Heart left ventricle (tissue), 16 donors: ENCODE measurements at places on chromosomes 5 and 9. TPM values are rescaled to one million over a fixed set of nuclear protein-coding genes. Genes with fewer than 3 reads are reported as not detected.

DNA sequence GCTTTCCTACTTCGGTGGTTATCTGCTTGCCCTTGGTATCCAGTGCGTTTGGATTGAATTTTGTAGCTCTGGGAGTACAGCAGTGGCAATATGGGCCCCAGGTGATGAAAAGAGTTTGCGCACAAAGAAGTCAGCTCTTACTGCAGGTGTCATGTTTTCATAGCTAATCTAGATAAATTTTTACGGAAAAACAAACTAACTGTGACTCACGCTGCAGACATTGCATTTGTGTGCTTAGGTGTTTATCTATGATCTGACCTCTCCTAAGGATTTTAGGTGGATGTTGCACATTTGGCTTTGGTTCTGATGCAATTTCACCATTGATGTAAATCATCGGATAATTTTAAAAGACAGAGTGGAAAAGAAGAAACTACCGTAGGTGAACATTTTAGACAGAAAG lies 92.1 kb downstream of the VCAN start:
- H3K4me3 ChIP-seq = no peak overlapping the region
- no peaks in the 10 kb centered on the region for H3K27me3 ChIP-seq
- peaks cover 3% of the 10 kb centered on the region for H3K4me1 ChIP-seq
- H3K27ac ChIP-seq = peak overlapping the region; percentile 44

DNA sequence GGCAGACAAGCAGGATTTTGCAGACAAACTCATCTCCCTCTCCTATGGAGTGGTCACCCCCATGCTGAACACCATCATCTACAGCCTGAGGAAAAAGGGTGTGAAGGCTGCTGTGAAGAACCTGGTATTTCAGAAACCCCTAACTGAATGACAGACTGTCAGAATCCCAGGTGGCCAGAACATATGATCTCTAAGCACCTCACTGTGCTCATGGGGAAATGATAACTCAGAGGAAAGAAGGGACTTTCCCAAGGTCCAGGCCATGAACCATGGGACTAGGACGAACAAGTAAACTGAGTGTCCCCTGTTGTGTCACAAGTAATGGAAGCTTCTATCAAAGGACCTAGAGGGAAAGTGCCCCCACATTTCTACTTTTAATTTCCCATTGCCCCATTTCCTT lies 14.7 kb upstream of the RECK start:
- no peak for DNase-seq
- no peak overlapping the region for H3K27ac ChIP-seq
- H3K27me3 ChIP-seq = no peaks in the 10 kb centered on the region
- H3K4me1 ChIP-seq = no peaks in the 10 kb centered on the region

GFI1B gene
- not detected for total RNA-seq

GRCh38 chr9:18438951-18439350 lies 35.0 kb upstream of the ADAMTSL1 start:
- H3K36me3 ChIP-seq = no peaks in the 10 kb centered on the region
- no peak overlapping the region for H3K27ac ChIP-seq
- no peaks in the 10 kb centered on the region for H3K27me3 ChIP-seq

GRCh38 chr5:149581192-149581861 lies at the start of gene ARHGEF37:
Gene ARHGEF37 (plus strand): TSS chr5:149581498. CDS start chr5:149597770, 16,272 bp downstream.
- peak within 1 kb of the TSS; percentile 68 for H3K4me3 ChIP-seq
- H3K27me3 ChIP-seq = no peaks in the 10 kb centered on the region
- H3K27ac ChIP-seq = peak within 1 kb of the TSS; percentile 93
- H3K4me1 ChIP-seq = peaks cover 42% of the 10 kb centered on the region

- DNase-seq = peak; percentile 20
- H3K27me3 ChIP-seq = no peaks in the 10 kb centered on the region
- peak overlapping the region; percentile 8 for H3K27ac ChIP-seq
- peaks cover 4% of the 10 kb centered on the region for H3K4me1 ChIP-seq
- no peak overlapping the region for H3K4me3 ChIP-seq
These were observed 7.7 kb downstream of the AOPEP start for GRCh38 chr9:94734054-94734754.

- no peaks in the 10 kb centered on the region for H3K27me3 ChIP-seq
- no peak overlapping the region for H3K27ac ChIP-seq
- DNase-seq = no peak
- peaks cover 24% of the 10 kb centered on the region for H3K4me1 ChIP-seq
- H3K36me3 ChIP-seq = no peaks in the 10 kb centered on the region
These were observed 21.1 kb downstream of the SRFBP1 start for GRCh38 chr5:121982893-121983285.

ACOT12 gene
- total RNA-seq = not detected

DNA sequence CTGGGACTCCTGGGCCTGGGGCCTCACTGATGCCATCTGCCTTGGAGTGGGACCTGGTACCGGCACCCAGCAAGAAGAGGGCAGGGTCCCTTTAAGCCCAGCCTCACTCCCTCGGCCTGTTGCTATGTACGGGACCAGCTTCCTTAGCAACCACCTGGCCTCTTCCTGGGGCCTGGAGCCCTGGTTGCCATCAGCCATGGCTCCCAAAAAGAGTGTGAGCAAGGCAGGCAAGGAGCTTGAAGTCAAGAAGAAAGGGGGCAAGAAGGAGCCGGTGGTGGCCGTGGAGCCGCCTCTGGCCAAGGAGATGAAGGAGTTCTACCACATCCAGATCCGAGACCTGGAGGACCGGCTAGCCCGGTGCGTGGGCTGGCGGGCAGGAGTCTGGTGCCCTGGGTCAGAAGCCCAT lies at the start of gene CFAP157:
Gene CFAP157, plus strand, starts transcription at position 153 of the 406 bp plus-strand sequence. Its CDS starts 44 bp downstream, at position 197.
- no peaks in the 10 kb centered on the region for H3K36me3 ChIP-seq
- H3K4me1 ChIP-seq = peaks cover 9% of the 10 kb centered on the region
- no peak for DNase-seq
- H3K27me3 ChIP-seq = no peaks in the 10 kb centered on the region
- H3K27ac ChIP-seq = no peak within 1 kb of the TSS

- no peaks in the 10 kb centered on the region for H3K36me3 ChIP-seq
- H3K27me3 ChIP-seq = no peaks in the 10 kb centered on the region
- H3K4me3 ChIP-seq = no peak overlapping the region
These were observed 45.0 kb upstream of the TNC start for GRCh38 chr9:115162946-115163345.

GRCh38 chr5:141155540-141156374 lies 5.9 kb downstream of the PCDHB6 start:
- no peaks in the 10 kb centered on the region for H3K36me3 ChIP-seq
- H3K4me1 ChIP-seq = no peaks in the 10 kb centered on the region
- no peak overlapping the region for H3K4me3 ChIP-seq
- no peak overlapping the region for H3K27ac ChIP-seq

- no peaks in the 10 kb centered on the region for H3K36me3 ChIP-seq
- no peaks in the 10 kb centered on the region for H3K4me1 ChIP-seq
- H3K27ac ChIP-seq = no peak overlapping the region
- peak overlapping the region; percentile 22 for H3K4me3 ChIP-seq
- no peaks in the 10 kb centered on the region for H3K27me3 ChIP-seq
- DNase-seq = no peak
These were observed 207.5 kb downstream of the MELK start for GRCh38 chr9:36780186-36780585.

DNA sequence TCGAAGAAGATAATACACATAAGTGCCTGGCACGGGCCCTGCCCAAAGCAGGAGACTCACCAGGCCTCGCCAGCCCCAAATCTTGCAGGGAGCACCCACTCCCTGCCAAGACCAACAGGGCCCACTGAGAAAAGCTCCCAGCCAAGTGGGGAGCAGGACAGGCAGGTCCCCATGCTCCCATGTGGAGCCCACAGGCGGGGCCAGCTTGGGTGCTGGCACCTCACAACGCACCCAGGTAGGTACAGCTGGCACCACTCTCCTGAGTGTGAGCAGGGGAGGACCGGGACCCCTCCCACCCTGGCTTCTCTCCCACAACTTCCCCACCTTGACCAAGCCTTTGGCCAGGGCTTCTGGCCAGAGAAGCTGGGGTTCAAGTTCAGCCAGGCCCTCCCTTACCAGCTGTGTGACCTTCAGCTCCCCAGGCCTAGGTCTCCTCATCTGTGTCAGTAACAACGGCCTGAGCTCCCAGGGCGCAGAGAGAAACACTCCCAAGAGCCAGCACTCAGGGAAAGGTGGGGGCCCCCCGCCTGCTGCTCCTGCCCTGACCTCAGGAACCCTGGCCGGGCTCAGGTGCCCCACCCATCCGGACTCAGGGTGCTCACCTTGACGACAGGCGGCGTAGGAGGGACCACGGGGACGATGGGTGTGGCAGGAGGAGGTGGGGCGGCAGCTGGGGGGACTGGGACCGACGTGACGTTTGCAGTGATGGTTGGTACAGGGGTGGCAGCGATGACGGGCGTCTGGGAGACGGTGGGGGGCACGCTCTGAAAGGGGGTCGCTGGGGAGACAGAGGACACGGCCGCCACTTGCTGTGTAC lies 17.8 kb downstream of the BRD3 start:
- no peak for DNase-seq
- peaks cover 2% of the 10 kb centered on the region for H3K4me1 ChIP-seq
- H3K27ac ChIP-seq = peak overlapping the region; percentile 2
- H3K4me3 ChIP-seq = no peak overlapping the region
- H3K36me3 ChIP-seq = peaks cover 75% of the 10 kb centered on the region

DNA sequence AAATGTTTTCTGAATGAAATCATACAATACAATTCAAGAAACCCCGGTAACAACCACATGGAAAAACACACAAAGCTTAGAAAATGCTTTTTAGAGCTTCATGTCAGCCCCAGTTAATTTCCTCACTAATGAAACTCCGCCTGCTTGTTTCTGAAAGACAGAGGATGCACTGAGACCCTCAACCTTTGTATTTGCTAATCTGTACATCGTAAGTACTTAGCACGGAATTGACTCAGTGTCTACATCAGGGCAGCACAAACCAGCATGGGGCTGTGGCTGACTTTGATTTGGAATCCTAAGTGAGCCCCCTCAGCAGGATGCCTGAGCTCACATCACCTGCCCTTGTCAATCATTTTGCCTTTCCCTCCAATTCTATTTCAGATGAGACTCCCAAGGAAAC lies 499.1 kb upstream of the MPDZ start:
- H3K36me3 ChIP-seq = no peaks in the 10 kb centered on the region
- DNase-seq = no peak
- no peak overlapping the region for H3K27ac ChIP-seq
- no peak overlapping the region for H3K4me3 ChIP-seq
- H3K27me3 ChIP-seq = no peaks in the 10 kb centered on the region

DNA sequence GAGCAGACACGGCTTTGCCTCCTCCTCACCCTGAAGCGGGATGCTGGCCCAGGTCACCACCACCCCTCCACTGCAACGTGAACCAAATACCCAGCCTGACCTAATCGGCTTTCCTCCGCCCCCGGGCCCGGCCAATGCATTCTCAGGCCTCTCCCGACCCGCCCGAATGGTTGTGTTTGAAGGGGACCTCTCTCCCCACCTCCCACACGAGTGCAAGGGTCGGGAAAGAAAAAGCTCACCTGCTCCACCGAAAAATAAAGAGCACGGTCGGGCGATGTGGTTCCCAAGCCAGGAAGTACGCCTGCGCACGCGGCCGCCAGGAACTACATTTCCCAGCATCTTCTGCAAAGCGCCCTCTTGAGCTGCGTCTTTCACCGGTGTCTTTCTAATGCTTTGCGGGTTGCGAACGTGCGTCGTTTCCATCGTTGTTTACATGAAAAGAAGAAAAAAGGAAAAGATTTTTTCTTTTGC lies at the start of gene ZNF883:
Gene ZNF883, minus strand, starts transcription at position 282 of the 471 bp plus-strand sequence.
- DNase-seq = peak; percentile 51
- peak within 1 kb of the TSS; percentile 51 for H3K4me3 ChIP-seq
- H3K36me3 ChIP-seq = no peaks in the 10 kb centered on the region
- no peak within 1 kb of the TSS for H3K27ac ChIP-seq

UBTD2 gene
- total RNA-seq = 9.4 TPM

TLN1 gene
- 257 TPM for total RNA-seq

- H3K27me3 ChIP-seq = no peaks in the 10 kb centered on the region
- H3K4me3 ChIP-seq = no peak overlapping the region
- H3K36me3 ChIP-seq = no peaks in the 10 kb centered on the region
- H3K27ac ChIP-seq = no peak overlapping the region
These were observed 225.4 kb upstream of the RFX3 start for GRCh38 chr9:3751125-3751758.

DNA sequence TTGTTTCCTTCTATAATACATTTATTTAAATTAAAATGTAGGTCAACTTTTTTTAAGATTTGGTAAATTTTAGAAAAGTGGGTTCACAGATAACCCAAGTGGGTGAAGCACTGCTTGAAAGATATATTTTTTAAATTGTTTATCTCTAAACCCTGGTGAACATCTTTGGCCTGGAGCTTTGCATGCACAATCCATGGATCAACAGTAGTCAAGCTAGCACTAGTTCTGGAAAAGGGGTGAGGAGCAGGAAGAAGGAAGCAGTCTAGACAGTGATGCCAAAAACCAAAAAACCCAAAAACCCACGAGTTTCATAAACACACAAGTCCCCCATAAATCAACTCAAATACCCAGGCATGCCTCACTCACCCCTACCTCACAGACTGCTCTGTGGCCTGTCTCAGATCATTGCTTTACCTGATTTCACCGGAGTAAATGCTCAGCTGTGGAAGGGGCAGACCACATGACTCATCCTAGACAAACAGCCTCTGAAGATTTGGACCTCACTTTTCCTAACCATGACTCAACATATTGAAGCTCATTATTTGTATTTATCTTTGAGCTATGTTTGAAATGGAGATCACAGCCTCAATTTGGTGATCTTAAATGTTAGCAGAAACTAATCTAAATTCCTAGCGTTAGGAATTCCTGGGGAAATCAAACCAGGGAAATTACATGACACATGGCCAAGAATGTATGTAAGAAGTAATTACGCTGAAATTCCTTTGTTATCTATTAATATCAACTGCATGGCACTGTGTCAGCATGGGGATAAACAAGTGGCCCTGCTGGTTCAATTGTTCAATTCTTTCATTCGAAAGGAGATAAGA lies 149.6 kb downstream of the ZNF608 start:
- peaks cover 5% of the 10 kb centered on the region for H3K4me1 ChIP-seq
- H3K27ac ChIP-seq = no peak overlapping the region
- H3K36me3 ChIP-seq = no peaks in the 10 kb centered on the region
- DNase-seq = no peak
- no peak overlapping the region for H3K4me3 ChIP-seq

DNA sequence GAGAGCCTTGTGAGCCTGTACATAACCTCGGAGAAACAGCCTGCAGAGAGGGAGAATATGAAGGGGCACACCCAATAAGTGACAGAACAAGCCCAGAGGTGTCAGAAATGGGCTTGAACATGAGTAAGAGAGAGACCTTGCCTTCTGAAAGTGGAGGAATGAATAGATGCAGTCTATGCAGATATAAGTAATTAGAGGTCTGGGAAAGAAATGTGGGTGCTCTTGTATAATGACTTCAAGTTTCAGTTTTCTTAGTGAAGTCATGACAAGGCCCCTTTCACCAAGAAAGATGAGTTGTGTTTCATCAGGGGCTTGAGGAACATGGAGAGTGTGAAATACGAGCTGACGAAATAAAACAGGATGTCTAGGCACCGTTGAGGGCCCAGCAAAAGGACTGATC lies 15.1 kb downstream of the GRAMD2B start:
- no peak overlapping the region for H3K27ac ChIP-seq
- no peaks in the 10 kb centered on the region for H3K27me3 ChIP-seq

GRCh38 chr9:13806714-13807113 lies 507.2 kb downstream of the NFIB start:
- H3K27me3 ChIP-seq = no peaks in the 10 kb centered on the region
- H3K4me3 ChIP-seq = no peak overlapping the region
- no peak overlapping the region for H3K27ac ChIP-seq

SNAPC4 gene
- 4.3 TPM for total RNA-seq
